ENCODE measurements at places on chromosomes 7 and 10. TPM values are rescaled to one million over a fixed set of nuclear protein-coding genes. Genes with fewer than 3 reads are reported as not detected.

Gene ANKRD61
- not detected for total RNA-seq

Gene MACROH2A2
- total RNA-seq = 5.8 TPM

Gene NUTM2A
- 0.28 TPM for total RNA-seq

Gene GHRHR
- total RNA-seq = not detected

Gene CALHM1
- total RNA-seq = not detected

Gene NXPH1
- not detected for total RNA-seq

Gene ACTL6B
- total RNA-seq = not detected

Gene RET
- 0.28 TPM for total RNA-seq

Gene MMP21
- total RNA-seq = under 0.01 TPM

Gene SGPL1
- total RNA-seq = 31.2 TPM

Gene CCL24
- total RNA-seq = 0.28 TPM

Gene STEAP1B
- total RNA-seq = 6.9 TPM

Gene PITX3
- 0.18 TPM for total RNA-seq

Gene MSMB
- total RNA-seq = not detected

Gene CCM2
- 34.7 TPM for total RNA-seq

Gene HTR5A
- not detected for total RNA-seq

Gene PROSER2
- 1.1 TPM for total RNA-seq

Gene DBF4
- total RNA-seq = 5.7 TPM

Gene CPN1
- total RNA-seq = not detected

Gene NPFFR1
- total RNA-seq = not detected

Gene PIK3AP1
- 0.74 TPM for total RNA-seq
